ENCODE measurements at places on chromosomes 5 and 9.

GRCh38 chr5:167940911-167941310 lies 350.5 kb upstream of the WWC1 start:
- no peak for DNase-seq

DNA sequence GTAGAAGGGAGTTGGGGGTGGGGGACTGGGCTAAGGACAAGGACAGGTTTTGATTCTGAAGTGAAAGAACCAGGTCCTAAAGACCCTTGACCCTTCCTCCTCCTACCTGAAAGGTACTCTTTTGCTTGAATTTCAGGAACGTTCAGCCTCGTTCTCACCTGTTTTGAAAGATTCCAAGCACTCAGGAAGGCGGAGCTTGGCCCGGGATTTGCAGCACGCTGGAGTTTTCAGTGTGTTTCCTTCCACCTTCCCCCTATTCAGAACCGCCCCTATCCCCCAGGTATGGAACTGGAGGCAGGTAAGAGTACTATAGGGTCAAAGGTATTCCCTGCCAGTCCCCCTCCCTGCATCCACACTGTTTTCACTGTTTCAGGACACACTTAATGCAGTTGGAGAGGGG lies 7.1 kb downstream of the EGR1 start:
- DNase-seq, result no peak

DNA sequence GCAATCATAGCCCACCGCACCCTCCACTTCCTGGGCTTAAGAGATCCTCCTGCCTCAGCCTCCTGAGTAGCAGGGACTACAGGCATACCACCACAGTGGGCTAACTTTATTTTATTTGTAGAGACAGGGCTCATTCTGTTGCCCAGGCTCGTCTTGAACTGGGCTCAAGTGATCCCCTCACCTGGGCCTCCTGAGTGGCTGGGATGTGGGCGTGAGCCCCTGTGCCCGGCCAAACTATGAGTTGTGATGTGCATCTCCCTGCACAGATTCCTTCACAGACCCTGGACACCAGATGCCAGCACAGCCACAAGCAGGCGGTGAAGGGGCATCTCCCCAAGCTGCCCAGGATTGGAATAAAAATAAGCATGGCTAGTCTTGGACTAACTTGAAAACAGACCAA lies 244.9 kb upstream of the IRX1 start:
- DNase-seq, result no peak

DNA sequence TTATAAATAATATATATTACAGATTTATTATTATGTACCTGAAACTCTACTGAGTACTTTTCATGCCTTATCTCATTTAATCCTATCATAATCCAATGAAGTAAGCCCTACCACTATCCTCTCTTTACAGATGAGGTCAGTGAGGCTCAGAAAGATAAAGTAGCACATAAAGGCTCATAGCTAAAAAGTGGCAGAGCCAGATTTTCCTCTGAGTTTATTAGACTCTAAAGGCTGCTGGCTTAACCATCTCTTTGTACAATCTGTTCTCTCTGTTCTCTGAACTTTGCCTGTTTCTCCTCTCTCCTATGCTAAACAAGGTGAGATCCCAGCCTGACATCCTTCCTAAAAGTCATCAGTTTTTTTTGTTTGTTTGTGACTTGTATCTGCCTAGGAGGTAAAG lies 311.2 kb downstream of the KCTD16 start:
- DNase-seq, result no peak

- no peak for DNase-seq
Measured at GRCh38 chr5:61163905-61164304, 1.6 kb upstream of the SMIM15 start.

DNA sequence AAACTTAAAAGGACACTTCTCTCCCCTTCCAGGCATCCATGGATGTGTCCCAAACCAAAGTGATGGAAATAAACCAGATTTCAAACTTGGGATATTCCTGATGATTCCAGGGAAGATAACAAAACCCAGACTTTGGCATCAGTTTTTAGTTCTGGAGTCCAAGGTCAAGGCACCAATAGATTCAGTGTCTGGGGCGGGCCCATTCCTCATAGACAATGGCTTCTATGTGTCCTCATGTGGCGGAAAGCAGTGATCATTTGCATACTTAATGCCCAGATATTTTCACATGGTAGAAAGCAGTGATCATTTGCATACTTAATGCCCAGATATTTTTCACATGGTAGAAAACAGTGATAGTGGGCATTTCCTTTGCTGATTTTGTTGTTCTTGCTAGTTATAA lies 151.4 kb upstream of the DAP start:
- DNase-seq, result no peak

DNA sequence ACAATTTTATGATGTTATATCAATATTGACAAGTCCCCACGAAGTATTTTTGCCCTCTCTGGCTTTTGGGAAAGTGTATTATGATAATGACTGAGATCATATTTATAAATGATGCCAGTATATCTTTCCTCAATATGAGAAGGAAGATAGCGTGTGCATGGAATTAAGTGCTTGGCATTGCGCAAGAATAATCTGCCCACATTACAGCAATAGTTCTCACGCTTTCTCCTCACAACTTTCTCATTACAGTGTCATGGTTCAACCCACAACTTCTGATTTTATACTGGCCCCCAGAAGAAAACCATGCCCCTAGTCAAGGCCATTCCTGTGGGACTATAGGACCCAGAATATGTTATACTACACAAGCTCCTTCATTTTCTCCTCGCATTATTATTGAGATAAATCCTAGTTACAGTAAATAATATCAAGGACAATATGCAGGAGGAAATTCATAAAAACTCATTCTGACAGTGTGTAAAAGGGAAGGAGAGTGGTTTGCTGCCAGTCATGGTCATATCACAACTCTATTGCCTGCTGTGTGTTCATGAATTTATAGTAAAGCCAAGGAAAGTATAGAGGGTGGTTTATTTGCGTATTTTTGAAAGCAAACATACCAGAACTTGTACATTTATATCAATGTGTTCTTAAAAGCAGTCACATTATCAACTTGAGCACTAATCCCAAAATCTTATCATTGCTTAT lies 114.1 kb downstream of the PIK3R1 start:
- DNase-seq, result no peak

DNA sequence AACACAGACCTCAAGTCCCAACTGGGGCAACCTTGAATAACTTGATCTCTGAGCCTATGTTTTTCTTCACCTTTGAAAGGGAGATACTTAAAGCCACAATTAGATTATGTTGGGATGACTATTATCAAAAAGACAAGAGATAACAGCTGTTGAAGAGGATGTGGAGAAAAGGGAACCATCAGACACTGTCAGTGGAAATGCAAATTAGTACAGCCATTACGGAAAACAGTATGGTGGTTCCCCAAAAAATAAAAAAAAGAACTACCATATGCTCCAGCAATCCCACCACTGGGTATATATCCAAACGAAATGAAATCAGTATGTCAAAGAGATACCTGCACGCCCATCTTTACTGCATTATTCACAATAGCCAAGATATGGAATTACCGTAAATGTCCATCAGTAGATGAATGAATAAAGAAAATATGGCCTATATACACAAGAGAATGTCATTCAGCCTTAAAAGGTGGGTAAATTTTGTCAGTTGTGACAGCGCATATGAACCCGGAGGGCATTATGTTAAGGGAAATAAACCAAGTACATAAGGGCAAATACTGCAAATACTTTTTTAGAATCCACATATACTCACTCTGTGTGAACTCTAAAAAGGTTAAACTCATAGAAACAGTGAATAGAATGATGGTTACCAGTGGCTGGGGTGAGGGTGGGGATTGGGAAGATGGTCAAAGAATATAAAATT lies 12.7 kb downstream of the FAT2 start:
- no peak for DNase-seq

DNA sequence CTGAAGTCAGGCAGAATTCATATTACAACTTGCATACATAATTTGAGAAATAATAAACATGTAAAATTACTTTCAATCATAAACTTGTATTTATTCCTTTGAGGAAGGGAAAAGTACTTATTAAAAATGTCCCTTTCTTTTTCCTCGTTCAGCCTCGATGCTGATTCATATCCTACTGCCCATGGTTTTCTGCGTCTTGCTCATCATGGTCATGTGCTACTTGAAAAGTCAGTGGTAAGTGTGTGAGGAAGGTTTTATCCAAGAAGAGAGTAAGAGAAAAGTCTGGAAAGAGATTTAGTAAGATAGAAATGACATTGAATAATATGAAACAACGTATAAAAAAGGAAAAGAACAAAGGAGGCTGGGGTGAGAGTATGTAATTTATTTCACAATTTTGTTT lies 85.9 kb downstream of the OSMR start:
- no peak for DNase-seq

- DNase-seq, result no peak
Measured at GRCh38 chr5:6783787-6784186, 70.6 kb downstream of the TENT4A start.

DNA sequence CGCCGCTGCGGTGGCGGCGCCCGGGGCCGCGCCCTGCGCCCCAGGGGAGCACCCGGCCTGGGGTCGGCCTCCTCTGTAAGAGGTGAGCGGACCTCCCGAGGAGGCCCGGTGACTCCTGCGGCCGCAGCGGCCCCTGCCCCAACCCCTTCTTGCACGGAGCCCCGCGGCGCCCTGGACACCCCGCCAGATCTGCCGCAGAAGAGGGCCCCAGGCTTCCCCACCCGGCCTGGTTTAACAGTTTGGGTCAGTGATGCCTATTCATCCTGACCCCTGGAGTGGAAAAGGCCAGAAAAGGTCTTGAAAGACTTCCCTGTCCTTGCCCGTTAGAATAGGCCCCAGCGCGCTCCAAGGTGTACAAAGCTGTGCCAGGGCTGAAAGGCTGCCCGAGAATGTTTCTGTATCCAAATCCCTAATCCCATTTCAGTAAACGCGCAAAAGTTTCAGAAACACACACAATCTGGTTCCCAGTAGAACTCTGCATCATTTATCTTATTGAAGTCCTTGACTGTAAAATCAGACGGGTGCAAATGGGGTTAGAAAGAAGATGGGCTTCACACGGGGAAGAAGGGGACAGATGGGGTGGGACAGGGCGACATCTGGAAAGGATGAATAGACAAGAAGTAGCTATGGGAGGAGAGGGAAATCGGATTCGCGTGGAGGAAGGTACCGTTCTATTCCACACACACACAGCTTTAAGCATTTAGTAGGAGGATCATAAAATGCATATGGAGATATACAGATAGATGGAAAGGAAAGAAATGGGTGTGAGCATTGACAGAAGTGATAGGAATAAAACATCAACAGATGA lies 1.1 kb upstream of the SSBP2 start:
- no peak for DNase-seq

DNA sequence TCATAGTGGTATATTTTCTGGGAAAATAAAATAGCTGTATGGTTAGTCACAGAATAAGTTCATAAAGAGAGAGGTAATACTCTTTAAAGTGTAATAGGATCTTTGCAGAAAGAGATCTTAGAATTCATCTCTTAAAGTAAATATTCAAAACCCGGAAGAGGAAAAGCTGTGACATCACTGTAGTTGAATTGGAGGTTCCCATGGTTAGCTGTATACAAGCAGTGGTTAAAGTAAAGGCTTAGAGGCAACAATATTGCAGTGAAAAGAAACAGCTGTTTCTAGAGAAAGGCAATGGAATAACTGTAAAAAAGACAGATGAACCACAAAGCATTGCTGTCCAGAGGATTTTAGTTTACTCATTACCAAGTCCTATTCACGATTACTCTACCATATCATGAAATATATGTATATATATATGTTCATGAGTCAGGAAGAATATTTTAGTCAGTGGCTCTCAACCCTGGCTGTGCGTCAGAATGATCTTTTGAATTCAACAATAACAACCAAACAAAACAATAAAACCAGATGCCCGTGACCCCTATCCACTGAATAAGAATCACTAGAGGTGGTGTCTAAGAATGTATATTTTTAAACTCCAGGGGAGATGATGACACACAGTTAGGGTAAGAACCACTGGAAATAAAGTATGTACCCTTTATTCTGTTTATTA lies 4.7 kb downstream of the ERCC6L2 start:
- DNase-seq, result no peak

DNA sequence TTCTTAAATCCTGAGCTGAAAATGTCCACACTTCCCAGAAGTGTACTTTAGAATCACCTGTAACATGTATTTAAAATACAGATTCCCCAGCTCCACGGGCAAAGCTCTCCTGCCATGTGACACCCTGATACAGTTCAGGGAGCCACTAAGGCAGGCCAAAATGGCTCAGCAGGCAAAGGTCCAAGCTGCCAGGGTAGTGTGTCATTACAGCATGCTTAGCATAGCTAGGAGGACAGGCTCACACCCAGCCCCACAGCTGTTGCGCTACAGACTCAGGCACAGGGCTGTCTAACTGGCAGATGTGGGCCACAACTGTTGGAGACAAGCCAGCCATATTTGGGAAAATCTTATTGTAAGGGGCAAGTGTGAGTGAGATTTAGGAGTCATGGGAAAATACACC lies 73.0 kb downstream of the C9orf85 start:
- no peak for DNase-seq

GRCh38 chr9:37455884-37456647 lies 9.2 kb downstream of the ZBTB5 start:
- DNase-seq, result no peak

DNA sequence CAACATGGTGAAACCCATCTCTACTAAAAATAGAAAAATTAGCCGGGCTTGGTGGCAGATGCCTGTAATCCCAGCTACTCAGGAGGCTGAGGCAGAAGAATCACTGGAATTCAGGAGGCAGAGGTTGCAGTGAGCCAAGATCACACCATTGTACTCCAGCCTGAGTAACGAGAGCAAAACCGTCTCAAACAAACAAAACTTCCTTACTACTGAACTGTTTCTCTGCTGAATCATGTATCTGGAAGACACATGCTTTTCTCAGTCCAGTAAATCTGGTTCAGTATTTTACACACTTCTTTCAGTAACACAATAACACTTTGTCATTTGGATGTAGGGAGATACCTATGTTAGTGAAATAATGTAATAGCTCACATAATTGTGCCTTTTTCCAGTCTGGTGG lies 7.9 kb downstream of the TRMT10B start:
- DNase-seq, result no peak

GRCh38 chr5:137564398-137564961 lies 65.4 kb upstream of the SPOCK1 start:
- DNase-seq, result no peak

DNA sequence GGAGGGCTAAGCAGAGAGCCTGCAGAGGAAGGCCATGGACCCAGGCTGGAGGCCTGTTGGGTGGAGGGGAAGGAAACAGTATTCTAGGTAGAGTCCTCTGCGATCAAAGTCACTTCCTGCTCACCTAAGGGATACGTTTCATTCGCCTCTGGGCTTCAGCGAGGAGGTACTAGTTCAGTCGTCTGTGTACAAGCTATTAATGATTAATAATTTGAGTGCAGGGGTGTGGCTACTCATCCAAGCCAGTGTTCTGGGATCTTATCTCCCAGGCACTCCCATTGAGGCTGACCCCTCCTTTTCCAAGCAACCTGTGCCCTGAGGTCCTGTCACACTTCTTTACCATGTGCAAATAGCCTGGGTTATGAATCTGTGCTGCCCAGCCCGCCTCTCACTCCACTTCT lies 25.2 kb downstream of the RALGPS1 start:
- no peak for DNase-seq

- DNase-seq, result no peak
Measured at GRCh38 chr9:38164659-38165221, 95.7 kb upstream of the SHB start.
